ENCODE measurements at places on chromosomes 11 and 22.

GRCh38 chr11:6237761-6238302, 1.1 kb upstream of the CNGA4 start:
- DNase-seq: no peak

- no peak for DNase-seq
These were observed 1941.0 kb upstream of the RAG2 start for GRCh38 chr11:38538866-38539680.

- DNase-seq: no peak
These were observed 12.5 kb downstream of the MGAT3 start for GRCh38 chr22:39469326-39469680.

GRCh38 chr11:3879967-3880542, 24.6 kb downstream of the STIM1 start:
- no peak for DNase-seq

DNA sequence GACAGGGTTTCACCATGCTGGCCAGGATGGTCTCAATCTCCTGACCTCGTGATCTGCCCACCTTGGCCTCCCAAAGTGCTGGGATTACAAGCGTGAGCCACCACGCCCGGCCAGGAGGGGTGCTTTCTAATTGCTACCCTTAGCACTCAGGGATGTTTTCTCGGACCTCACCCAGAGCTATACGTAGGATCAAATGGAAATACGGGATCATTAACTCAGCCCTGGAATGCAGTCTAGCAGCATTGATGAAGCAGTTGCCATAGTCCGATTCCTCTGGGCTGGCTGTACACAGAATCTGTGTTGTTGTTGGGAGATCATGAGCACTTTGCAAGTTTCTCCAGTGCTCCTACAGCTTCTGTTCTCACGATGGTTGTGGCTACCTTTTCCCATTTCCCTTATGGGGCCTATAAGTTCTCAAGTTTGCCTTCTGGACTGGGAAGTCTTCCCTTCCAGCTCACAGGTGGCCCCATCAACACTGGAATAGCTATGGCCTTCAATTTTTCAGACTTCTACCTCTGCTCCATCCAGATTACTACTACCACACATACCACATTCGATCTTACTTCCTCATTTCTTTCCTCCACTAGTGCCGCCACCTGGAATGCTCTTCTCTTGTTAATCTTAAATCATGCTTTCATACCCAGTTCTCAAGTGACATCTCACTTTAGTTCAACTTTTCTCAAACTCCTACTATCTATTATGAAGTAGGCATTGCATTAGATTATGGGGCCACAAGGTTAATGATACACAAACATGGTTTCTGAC, 16.1 kb upstream of the PCF11 start:
- no peak for DNase-seq

DNA sequence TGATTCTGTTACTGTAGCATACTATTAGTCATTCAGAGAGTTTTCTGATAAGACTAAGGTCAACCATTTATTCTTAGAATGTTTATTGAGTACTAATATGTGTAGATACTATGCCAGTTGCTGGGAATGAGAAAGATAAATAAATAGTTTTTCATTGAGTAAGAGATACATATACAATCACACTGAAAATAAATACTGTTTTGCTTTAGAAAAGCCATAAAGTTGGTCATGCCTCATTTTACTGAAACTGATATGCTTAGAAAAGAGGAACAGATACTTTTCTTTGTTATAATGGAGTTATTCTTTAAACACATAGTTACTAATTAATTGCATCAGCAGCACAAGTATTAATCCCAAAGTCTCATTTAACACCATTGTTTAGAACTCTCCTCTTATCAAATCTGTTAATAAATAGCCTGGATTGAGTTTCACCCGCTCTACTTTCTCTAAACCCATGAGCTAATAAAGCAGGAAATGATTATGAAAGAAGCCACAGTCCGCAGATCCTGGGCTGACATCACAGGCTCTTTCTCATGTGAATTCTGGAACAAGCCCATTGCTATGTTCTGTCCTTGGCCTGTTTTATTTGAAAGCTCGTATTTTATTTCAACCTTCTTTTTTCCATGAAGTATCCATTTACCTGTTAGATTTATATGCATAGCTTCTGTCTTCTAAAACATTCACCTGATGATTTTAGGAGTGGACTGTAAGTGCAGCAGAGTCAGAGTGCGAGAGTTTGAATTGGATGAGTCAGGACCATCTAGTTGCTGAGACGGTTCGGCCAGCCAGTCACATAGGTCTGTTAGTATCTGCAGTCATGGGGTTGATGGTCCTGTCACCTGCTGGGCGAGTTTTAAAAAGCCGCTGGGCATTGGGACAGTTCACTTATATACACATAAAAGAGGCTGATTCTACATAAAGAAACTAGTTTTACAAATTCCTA, 35.5 kb downstream of the PIWIL4 start:
- DNase-seq: peak; percentile 17

DNA sequence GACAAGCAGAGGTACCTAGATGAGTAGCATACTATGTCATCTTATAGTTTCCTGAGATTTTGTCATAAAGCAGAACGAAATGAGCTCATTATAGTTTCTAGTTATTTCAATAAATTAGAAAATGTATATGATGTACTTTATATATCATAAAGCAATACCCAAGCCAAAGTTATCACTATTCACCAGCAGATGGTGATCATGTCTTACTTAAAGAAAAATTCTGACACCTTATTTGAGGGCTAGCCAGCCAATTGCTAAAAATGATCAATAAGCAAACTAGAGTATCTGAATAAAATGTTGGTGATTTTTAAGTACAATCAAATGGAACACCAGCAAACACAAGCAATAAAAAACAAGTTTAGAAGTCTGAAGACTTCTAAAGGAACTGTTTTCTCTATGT, 44.1 kb downstream of the RSF1 start:
- no peak for DNase-seq

DNA sequence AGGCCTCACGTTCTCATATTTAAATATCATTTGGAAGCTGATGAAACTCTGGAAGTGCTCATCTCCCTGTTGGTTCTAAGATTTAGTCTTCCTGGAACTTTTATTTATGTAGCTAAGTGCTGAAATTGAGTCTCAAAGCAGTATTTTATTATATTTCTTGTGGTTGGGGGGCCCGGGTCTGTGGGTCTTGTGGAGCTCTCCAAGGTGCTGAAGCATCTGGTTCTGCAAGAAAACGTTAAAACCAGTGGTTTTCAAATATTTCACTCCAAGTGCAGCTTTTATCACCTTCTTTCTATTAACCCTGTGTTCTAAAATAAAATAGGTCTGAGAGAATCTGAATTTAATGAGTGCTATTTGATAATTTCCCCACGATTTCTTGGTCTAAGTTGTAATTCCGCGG, 1404.8 kb downstream of the TBC1D22A start:
- no peak for DNase-seq

DNA sequence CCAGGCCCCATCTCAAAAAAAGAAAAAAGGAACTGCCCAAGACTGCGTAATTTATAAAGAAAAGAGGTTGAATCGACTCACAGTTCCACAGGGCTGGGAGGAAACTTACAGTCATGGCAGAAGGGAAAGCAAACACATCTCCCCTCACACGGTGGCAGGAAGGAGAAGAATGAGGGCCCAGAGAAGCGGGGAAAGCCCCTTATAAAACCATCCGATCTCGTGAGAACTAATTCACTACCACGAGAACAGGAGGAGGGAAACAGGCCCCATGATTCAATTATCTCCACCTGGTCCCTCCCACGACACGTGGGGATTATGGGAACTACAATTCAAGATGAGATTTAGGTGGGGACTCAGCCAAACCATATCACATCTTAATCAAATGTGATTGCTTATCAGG, 82.2 kb downstream of the BUD13 start:
- no peak for DNase-seq

GRCh38 chr11:67306769-67307544, 3.6 kb downstream of the SSH3 start:
- no peak for DNase-seq

- no peak for DNase-seq
These were observed 151.4 kb downstream of the BLID start for GRCh38 chr11:121964591-121964990.

GRCh38 chr11:3738241-3738640, 59.1 kb downstream of the NUP98 start:
- DNase-seq: no peak

Data from T47D (cell line).